CD4-positive, alpha-beta T cell treated with Interferon gamma for 1 hour (primary cell): ENCODE measurements at places on chromosomes 11 and 22.

DNA sequence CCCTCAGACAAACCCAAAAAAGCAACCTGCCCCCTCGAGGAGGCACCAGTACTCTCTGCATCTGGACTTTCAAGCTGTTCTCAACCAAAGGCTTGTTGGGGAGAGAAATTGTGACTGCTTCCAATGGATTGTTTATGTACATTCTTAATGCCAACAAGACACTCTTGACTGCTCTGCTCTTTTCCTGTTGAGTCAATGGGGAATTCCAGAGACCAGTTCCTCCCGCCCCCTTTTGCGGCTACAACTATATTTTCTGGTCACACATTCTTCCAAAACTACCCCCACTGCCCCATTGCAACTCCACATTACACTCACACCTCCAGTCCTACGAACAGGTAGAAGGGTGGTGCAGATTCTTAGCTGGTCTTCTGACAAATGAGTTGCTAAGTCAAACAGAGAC lies 187.0 kb downstream of the DSCAML1 start:
- no peak for DNase-seq

DNA sequence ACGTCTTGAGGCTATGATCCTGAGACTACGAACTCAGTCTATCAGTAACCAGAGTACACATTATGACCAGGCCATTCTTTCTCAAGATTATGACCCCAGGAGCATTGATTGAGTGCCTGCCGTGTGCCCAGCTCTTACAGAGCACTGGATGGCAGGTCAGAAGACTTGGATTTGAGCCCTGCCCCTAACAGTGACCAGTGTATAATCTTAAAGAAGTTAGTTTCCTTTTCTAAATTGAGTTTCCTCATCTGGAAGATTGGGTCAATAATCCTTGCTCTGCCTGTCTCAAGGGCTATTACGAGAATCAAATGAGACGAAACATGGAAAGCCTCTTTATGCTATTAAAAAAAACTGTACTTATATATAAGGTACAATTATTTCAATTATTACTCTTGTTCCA lies 38.2 kb downstream of the SLCO2B1 start:
- DNase-seq, result no peak

- DNase-seq, result no peak
Measured at GRCh38 chr11:70667767-70668166, 269.4 kb downstream of the CTTN start.

- DNase-seq, result no peak
Measured at GRCh38 chr11:125148743-125149142, 15.8 kb upstream of the PKNOX2 start.

DNA sequence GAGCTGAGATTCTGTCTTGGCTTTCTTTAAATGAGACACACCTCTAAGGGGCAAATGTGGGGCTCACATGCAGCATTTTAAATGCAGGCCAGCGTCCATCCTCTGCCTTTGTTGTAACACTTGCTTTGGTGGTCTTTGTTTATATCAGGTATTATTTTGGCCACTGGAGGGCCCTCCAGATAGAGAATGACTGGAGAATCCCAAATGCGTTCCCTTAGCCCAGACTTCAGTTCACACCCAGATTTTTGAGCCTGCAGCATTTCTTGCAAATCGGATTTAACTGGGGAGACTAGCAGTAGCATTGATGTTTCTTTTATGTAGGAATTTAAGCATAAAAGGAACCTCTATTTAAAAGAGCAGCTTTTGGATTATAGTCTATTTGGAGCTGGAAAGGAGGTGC lies 200.2 kb upstream of the SORL1-AS1 start:
- DNase-seq, result no peak

- no peak for DNase-seq
Measured at GRCh38 chr22:29212743-29213142, 7.0 kb downstream of the EMID1 start.

- DNase-seq, result no peak
Measured at GRCh38 chr11:22681281-22681812, 14.9 kb downstream of the GAS2 start.

GRCh38 chr11:97506076-97506759 lies 1116.4 kb downstream of the JRKL start:
- DNase-seq, result no peak

DNA sequence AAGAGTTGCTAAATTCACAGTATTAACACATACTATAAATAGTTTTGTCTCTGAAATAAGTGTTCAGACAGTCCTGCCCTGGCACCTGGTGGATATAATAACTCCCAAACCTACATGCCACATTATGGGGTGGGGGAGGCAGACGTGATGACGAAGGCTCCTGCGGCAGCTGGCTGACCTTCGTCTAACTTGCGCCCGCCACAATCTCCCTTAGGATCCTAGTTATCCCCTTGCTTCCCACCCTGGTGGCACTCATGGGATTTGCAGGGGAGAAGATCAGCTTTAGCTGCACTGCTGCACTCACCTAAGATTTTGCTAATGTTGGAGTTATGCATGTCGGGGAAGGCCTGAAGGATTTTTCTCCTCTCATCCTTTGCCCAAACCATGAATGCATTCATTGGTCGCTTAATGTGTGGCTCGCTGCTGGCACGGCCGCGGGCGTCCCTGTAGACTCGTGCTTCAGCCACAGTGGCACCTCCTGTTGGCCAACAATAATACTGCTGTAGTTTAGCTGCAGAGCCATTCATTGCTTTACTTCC lies 367.6 kb downstream of the SOX6 start:
- no peak for DNase-seq

DNA sequence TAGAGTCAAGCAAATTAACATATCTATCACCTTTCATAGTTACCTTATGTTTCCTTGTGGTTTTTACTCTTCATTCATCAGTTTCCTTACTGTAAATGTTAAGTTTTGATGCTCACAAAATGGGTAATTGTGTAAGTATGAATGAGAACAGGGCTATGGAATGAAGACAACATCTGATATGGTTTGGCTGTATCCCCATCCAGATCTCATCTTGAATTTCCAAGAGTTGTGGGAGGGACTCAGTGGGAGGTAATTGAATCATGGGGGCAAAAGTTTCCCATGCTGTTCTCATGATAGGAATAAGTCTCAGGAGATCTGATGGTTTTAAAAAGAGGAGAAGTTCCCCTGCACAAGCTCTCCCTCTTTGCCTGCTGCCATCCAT lies 107.6 kb downstream of the CCDC34 start:
- no peak for DNase-seq

GRCh38 chr11:68904248-68904847 lies 657 bp downstream of the IGHMBP2 start:
- DNase-seq, result no peak

GRCh38 chr11:24872651-24873311 lies 375.9 kb downstream of the LUZP2 start:
- no peak for DNase-seq

DNA sequence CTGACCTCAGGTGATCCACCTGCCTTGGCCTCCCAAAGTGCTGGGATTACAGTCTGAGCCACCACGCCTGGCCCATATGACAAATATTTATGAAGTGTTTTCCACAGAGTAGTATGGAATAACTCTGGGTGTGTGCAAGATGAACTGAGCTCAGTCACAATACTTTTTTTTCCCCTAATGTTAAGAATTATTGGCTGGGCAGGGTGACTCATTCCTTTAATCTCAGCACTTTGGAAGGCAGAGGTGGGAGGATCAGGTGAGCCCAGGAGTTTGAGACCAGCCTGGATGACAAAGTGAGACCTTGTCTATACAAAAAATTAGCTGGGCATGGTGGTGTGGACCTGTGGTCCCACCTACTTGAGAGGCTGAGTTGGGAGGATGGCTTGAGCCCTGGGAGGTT lies 6.4 kb downstream of the PTPRJ start:
- DNase-seq, result no peak

DNA sequence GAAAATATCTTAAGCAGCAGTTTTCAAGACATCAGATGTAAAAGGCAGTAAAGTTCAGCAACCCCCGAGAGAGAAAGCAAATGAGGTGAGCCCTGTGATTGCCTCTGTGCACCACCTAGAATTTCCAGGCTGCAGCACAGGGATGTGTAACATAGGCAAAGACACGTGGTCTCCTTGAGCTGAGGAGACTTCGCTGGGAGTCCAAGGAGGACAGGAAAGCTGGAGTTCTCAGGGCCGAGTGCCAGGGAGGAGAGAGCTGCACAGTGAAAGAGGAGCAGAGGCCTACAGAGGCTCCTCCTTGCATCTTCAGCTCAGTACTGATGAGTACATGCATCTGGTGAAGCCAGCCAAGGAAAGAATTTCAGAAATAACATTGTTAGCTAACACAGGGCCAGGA lies 17.6 kb upstream of the TOLLIP start:
- no peak for DNase-seq

- DNase-seq, result no peak
Measured at GRCh38 chr11:35838071-35838470, 105.8 kb upstream of the LDLRAD3 start.

DNA sequence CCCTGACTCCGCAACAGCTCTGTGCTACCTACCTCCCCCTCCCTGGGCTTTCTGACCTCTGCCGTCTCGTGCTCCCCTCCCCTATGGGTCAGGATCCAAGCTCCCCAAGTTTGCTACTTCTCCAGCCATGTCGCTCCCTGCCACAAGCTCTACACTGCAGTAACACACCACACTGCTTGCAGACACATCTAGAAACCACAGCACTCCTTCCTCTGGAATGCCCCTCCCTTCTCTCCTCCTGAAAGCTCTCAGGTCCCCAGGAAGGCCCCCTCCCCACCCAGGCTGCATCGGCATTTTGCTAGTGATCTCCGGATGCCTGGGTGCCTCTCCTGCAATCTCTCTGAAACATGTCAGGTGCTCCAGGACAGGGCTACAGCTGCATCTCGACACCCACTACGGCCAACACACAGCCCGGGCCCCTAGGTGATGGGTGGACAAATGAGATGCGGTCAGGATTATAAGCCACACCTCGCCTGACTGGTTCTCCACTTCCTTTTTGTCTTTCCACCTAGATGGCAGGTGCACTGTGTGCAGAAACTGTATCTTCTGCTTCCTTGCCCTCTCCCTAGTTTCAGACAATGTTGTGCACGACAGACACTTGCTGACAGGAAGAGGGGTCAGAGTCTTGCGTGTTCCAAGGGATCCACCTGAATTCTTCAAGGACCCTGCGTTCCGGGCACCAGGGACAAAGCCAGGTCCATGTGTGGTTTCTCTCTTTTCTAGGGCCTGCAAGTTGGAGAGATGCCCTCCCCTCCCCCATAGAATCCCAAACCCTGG lies 22.9 kb downstream of the RPUSD4 start:
- no peak for DNase-seq

- DNase-seq, result no peak
Measured at GRCh38 chr22:42945736-42946135, 69.2 kb downstream of the PACSIN2 start.

DNA sequence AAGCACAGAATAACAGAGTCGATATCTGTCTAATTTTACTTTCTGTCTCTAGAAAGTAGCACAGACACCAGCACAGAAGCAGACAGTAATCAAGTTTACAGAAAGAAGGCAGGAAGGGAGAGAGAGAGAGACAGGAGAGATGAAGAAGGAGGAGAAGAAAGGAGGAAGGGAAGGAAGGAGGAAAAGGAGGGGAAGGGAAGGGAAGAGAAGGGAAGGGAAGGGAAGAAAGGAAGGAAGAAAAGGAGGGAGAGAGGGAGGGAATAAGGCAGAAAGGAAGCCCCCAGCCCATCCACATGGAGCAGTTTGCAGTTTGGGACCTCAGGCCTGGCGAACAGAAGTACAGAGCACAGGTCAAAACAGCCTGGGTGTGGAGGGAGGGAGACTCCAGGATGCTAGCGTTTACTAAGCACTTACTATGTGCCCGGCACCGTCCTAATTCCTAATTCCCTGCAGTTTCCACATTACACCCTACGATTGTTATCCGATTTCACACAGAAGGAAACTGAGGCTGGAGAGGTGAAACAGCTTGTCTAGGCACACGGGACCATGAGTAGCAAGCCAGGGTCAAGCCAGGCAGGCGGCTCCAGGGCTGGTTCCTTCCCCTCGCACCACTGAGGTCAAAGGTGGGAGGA lies 46.0 kb upstream of the WNT7B start:
- no peak for DNase-seq

GRCh38 chr22:25007444-25008106 lies 55.1 kb downstream of the KIAA1671 start:
- no peak for DNase-seq

DNA sequence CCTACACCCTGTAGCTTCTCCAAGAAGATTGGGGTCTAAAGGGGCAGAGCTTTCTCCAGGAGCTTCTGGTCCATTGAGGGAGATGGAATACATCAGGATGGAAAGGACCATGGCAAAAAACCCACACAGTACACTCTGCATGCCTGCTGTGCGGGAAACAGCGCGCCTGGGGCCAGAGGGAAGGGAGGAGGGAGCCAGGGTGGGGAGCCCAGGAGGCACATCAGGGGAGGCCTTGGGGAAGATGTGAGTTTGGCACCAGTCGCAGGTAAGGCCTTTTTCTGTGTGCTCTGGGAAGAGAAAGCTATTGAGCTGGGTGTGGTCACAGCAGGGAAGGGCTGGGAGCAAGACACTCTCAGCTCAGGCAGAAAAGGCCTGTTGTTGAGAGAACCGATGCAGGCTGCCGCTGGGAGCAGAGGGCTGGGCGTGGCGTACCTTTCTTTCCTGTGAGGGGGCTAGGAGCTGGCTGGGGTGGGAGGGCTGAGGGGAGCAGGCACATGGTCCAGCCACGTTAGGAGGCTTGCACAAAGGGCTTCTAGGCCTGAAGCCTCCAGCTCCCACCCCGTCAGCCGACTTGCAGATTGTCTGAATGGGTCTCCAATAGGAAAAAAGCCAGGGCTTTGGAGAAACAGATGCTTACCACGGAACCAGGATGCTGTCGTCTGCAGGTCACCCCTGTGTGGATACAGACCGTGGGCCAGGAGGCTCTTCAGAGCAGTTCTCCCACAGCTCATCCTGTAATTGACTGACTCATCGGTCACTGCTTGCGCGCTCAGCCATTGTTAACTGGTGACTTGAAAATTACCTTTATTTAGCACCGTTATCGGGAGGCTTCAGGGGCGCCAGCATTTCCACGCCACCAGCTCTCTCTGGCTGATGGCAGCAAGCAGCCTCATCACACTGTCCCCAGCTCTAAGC lies 237.3 kb downstream of the ST3GAL4 start:
- DNase-seq, result no peak

GRCh38 chr11:114257621-114258558 lies 38.3 kb upstream of the NNMT start:
- DNase-seq, result no peak

- DNase-seq, result no peak
Measured at GRCh38 chr22:17397756-17398547, 28.7 kb downstream of the CECR2 start.
